ENCODE measurements at places on chromosomes 5 and 9.

DNA sequence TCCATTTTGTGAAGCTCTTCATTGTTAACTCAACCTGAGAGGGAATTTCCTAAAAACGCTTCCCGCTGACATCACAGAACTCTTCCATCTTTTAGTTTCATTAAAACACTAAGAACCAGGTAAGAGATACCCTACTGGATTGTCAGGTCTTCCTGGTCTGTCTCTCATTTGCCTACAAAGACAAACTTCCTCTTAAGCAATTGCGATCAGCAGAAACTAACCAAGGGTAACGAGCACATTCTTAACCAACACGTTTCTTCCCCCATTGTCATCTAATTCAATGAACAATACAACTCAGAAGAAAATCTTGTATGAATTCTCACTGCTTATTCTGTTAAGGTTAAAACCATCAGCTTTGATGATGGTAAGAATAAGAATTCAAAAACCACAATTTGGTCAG, 6.6 kb downstream of the FBXW11 start:
- no peak for DNase-seq

GRCh38 chr9:122122903-122123632, 30.0 kb upstream of the TTLL11 start:
- peak; percentile 74 for DNase-seq

DNA sequence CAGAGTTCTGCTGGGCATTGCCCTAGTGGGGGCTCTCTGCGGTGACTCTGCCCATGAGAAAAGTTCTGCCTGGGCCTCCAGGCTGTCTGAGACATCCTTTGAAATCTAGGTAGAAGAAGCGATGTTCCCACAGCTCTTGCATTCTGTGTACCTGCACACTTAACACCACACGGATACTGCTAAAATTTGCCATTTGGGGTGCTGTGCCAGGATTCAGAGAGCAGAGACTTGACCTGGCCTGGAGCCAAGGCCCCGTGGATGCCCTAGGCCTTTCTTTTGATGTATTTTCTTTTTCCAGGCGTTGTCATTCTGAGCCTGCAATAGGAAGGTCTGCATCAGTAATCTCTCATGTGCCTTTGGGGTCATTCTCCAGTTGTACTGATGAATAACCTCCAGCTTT, 89.3 kb upstream of the IL12B start:
- peak; percentile 19 for DNase-seq

- peak; percentile 37 for DNase-seq
These were observed 5.7 kb downstream of the RAPGEF1 start for GRCh38 chr9:131734165-131734610.

- DNase-seq, result no peak
These were observed 553 bp upstream of the FOXB2 start for GRCh38 chr9:77018969-77019235.

- DNase-seq, result peak; percentile 73
These were observed 3.2 kb downstream of the PAPPA start for GRCh38 chr9:116156621-116157314.

DNA sequence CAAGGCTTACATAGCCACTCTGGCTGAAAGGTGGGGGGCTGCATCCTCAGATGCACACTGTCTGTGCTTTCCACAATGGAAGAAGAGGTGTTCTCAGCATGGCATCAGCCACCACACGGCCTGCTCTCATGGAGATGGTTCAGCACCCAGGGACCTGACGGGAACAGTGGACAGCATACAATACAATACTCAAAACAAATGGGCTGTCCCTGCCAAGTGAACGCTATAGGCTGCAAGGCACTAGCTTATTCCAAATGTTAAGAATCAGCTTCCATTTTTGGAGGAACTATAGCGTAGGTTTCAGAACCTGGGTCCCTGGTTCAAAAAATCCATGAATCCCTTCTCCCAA, 77.2 kb downstream of the ZNF608 start:
- DNase-seq, result no peak

DNA sequence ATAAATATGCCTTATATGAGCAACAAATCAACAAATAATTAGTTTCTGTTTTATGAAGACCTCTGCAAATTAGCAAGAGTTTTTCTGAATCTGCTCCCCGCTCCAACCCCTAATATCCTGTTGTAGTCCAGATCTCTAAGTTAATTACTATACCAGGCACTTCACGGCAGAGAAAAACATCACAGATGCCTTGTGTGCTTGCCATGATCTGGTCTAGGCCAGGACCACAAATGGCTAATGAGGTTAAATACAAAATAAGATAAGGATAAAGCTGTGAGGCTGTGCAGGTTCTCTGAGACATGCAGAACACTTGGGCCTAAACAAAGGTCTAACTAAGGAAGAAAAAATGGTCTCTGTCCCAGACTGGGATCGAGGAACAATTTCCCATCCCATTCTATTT, 150.8 kb downstream of the SLIT3 start:
- no peak for DNase-seq

DNA sequence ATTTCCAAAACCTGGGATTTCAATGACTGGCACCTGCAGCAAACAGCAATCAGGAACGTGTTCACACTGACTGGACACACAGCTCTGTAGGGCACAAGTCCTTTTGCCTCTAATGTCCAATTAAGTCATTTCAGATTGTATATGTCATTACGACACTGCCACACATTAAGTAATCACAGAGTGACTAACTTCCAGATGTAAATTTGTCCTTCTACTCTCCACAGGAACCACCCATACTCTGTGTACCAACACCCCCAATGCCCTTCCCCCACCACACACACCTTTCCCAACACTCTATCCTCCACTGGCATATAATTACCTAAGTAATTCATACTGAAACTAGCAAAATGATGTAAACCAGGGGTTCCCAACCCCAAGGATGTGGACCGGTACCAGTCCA, 30.5 kb downstream of the LARS1 start:
- DNase-seq, result no peak

DNA sequence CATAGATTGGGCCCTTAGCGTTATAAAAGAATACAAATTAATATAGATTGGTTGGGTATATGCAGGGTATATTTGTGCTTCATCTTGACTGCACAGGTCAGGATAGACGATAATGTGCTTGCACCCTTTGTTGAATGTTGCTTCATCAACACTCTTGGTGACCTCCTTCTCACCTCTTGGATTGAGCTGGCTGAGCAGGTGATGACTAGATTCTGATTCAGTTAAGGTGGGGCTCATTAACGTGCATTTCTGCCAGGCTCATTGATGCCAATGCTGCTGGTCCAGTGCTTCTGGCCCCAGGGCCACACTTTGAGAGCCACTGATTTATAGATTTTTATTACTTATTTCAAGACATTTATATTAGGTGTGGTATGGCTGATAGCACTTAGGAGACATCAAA, 27.7 kb downstream of the PCSK5 start:
- no peak for DNase-seq

All from ELR (cell line).